HS-5 (cell line): ENCODE measurements at places on chromosomes 6 and 20.
A peak's percentile ranks its signal among the peaks of the same experiment; 100 is the strongest.

GRCh38 chr6:119352001-119352400 lies 2.4 kb upstream of the MAN1A1 start:
- DNase-seq = no peak

GRCh38 chr6:94130478-94130877 lies 711.1 kb upstream of the EPHA7 start:
- no peak for DNase-seq

GRCh38 chr20:62815066-62815991 lies 1.5 kb upstream of the COL9A3 start:
- DNase-seq = no peak

DNA sequence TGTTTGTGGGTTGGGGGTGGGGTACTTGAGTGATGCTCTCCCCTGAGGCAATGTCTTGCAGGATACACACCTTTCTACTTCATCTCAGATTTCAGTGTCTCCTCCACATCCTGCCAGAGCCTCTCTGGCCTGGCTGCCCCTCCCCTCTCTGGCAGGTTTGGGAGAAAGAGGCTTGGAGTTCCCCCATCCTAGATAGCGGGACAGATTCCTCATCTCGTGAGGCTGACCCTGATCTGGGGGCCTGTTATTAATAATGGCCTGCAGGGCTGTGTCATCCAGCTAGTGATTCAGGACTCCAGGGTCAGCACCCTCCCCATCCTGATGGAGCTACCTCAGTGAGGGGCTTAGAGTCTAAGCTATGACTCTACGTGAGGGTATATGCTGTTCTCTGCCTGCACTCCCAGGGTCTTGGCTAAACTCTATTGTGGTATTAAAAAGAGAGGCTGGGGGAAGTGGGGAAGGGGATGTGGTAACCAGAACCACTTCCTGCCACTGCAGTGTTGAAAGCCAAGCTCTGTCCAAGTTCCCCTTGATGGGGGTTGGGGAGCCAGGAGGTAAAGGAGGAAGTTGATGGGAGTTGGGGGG lies 3.7 kb upstream of the MMP9 start:
- DNase-seq = no peak

GRCh38 chr20:58585753-58586540 lies 65.1 kb upstream of the STX16 start:
- no peak for DNase-seq

DNA sequence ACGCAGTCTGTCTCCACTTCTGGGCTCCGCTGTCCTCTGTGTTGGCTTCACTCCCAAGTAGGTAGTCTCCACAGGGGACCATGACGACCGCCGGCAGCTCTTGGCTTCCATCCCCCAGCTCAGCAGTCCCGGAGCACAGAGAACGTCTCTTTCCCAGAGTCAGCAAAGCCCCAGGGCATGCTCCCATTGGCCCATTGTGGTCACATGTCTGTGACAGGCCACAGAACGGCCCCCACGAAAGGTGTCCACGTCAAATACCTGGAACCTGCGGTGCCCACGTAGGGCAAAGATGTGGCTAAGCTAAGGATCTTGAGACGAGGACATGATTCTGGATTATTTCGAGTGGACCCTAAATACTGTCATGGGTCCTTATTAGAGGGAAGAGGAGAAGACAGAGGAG lies 438.4 kb upstream of the SULF2 start:
- DNase-seq = no peak

DNA sequence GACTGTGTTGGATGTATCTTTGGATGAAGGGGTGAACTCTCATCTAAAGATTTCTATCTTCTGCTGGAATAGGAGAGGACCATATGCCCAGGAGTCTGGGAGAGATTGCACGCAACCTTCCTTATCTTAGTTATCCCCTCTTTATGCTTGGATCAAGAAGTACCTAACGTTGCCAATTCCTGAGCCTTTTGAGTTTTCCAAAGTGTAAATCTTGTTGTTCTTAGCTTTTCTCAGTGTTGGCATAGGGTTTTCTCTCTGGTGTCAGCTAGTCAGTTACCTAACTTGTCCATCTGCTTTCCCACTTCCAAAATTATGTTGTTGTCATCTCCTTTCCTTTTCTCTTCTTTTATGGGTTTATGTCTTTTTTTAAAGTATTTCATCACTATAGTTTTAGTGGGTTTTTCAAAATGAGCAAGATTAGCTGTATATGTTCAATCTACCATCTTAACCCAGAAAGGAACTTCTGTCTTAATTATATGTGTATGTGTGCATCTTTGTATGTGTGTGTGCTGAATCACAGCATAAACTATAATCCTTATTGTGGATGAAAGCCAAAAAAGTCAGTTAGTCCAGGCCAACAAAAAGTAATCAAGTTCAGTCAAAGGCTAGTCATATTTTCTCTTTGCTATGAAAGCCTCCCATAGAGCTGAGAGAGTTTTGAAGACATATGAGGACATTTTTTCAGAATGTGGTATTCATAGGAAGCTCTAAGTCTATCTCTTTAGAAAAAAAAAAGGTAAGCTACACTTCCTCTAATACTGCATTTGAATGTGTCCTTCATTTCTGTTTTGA lies 72.1 kb downstream of the KHDC1L start:
- no peak for DNase-seq

- DNase-seq = no peak
These were observed 4.0 kb upstream of the GABRR1 start for GRCh38 chr6:89221129-89221528.

DNA sequence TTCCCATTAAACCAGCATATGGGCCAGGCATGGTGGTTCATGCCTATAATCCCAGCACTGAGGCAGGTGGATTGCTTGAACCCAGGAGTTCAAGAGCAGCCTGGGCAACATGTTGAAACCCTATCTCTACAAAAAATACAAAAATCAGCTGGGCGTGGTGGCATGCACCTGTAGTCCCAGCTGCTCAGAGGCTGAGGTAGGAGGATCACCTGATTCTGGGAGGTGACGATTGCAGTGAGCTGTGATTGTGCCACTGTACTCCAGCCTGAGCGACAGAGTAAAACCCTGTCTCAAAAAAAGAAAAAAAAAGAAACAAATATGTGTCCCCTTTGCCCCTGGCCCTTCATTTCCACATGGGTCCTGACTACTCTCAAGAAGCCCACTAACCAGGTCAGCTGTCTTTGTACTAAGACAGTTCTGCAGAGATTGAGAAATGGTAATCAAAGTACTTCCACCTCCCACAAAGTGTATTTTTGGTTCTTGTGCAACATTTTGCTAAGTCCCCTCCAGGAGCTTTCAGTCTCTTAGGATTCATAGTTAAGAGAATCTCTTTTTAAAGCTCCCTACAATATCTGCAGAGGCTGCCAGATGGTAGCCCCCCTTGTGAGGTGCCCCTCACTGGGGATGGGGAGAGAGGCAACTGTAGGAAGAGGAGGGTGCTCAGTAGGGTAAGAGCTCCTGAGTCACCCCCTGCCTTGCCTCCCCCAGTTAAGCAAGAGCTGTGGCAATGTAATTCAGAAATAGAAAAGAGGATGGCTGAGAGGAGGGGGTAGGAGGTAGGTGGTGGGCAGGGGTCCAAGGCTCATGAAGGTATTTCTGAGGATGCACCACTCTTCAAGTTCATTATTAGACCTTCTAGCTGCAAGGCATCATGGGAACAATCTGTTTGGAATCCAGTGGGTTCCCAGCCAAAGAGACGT lies 16.5 kb upstream of the WFDC2 start:
- DNase-seq = no peak

DNA sequence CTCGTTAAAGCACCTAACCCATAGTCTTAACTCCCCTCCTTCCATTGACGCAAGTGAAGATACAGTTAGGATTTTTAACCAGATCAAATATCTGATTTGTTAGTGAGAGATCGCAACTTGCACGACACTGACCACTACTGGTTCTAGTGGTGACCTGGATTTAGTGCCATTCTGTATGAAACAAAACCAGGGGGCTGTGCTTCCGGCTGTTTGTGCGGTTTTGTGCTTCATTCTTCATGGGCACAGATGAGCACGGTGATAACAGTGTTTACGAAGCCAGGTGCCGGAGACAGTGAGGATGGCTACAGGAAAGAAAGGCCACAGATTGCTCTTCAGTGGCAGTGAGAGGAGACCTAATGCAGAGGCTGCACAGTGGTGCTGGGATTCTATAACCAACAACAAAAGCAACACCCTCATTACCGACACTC lies 75.5 kb downstream of the NOL4L start:
- DNase-seq = no peak

GRCh38 chr6:21928827-21929226 lies 335.3 kb downstream of the SOX4 start:
- no peak for DNase-seq

DNA sequence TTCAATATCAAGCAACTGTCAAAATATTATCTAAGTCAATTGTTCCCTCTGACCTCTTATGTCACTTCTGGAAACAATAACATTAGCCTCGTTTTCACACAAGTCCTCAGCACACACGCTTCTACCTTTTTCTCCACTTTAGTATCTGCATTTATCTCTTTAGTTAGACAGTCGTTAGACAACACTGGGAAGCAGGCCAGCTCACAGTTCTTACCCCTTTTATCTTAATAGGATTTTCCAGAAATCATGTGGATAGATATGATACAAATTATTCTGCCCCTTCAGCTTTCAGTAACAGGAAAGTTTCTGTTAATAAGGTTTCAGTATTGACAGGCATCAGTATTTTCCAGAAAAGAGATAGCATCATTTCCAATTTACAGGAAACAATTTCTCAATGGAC lies 25.9 kb upstream of the HAO1 start:
- no peak for DNase-seq

GRCh38 chr6:110617057-110617456 lies 140.6 kb upstream of the SLC22A16 start:
- DNase-seq = no peak

DNA sequence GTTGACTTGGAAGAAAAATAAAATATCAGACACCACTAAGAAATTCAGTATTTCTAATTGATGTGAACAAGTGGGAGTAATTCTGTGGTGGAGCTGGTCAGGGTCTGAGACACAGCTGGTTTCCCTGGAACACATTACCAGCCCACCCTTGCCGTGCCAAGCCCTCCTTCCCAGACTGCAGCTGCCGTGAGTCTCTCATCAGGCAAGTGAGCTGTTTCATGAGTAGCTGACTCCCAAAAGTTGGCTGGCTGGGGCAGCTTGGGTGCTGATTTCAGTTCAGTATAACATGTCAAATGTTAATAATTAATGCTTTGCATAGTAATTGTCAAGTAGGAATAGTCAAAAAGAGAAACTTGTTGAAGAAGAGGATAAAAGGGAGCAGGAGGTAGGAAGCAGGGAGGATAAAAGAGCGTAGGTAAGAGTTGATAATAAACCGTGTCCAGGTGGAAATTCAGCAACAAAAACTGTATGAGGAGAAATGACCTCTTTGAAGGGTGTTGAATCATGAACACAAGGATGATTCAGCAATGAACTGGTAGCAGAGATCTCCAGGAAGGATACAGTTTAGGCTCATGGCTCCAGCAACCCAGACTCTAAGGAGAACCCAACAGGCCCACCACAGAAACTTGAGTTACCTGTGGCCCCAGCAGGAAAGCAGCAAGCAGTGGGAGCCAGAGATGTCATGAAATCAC lies 110.9 kb upstream of the SSTR4 start:
- DNase-seq = no peak

DNA sequence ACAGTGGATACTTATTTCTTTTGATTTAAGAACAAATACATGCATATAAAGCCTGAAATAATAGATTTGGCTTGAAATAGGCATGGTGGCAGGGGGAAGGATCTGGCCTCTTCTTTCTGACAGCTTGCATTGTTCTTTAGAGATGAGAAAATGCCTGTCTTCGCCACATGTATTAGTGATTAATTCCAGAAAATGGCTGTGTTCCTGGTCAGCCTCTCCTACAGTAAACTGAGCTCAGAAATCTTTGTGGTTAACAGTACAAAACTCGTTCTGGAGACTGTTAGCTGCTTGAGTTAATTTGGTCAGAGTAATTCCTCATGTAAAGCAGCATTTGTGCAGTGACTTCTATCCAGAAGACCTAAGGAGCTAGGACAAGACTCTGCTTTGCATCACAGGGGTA lies 151.5 kb downstream of the EYA4 start:
- DNase-seq = no peak

- peak; percentile 82 for DNase-seq
These were observed 172.8 kb upstream of the ARG1 start for GRCh38 chr6:131400054-131400778.

GRCh38 chr20:61664556-61665320 lies 400.9 kb downstream of the TAF4 start:
- no peak for DNase-seq

DNA sequence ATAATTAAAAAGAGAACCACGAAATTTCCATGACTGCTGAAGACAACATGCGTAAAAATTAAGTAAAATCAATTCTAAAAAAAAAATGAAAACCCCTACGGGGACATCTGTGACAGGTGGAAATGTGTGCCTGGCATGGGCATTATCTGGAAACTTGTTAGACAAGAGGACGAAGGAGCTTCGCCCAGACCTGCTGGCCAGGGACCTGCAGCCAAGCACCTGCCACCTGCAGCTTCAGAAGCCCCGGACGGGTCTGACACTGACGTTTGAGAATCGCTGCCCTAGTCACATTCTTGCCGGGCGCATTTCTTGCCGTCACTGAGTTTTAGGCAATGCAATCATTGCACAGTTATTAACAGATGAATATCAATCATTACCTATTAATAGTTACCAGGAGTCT lies 140.3 kb downstream of the SMOC2 start:
- no peak for DNase-seq

DNA sequence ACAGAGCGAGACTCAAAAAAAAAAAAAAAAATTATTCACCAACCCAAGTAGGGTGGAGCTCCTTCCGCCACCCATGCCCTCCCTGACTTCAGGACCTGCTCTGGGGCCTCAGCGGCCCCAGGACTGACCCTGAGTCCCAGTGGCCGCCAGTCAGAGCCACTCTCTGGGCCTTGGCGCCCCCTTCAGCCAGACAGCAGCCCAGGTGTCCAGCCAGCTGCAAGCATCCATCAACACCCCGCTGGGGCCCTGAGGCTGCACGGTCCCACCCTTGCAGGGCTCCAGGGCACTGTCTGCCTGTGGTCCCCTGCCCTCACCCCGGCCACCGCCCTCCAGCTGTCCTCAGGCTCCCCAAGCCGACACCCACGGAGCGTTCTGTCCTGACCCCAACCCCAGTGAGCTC lies 11.4 kb upstream of the KCNQ2 start:
- no peak for DNase-seq

- DNase-seq = no peak
These were observed 46.2 kb downstream of the ADNP start for GRCh38 chr20:50885068-50885467.

DNA sequence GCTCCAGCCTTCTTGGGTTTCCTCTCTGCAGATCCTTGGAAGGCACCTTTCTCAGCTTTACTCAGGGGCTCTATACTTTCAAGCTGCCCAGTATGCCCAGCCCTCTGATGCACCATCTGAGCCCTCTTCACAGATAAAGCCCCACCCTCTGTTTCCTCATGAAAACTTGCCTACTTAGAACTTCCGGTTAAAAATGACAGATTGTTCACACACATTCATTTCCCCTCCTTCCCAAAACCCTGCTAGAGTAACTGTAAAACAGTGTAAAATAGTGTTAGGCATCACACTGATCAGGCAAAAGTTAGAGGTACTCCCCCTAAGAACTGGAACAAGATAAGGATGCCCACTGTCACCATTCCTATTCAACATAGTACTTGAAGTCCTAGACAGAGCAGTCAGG lies 14.0 kb upstream of the GCM1 start:
- no peak for DNase-seq
